ENCODE measurements at places on chromosomes 3 and 15.

- DNase-seq = no peak
Observed at GRCh38 chr3:31880020-31880419, 101.0 kb downstream of the OSBPL10 start.

- DNase-seq = peak; percentile 64
Observed at GRCh38 chr3:63655519-63655918, 3.0 kb downstream of the SNTN start.

GRCh38 chr15:79635149-79635771 lies 203.1 kb downstream of the MINAR1 start:
- DNase-seq = no peak

DNA sequence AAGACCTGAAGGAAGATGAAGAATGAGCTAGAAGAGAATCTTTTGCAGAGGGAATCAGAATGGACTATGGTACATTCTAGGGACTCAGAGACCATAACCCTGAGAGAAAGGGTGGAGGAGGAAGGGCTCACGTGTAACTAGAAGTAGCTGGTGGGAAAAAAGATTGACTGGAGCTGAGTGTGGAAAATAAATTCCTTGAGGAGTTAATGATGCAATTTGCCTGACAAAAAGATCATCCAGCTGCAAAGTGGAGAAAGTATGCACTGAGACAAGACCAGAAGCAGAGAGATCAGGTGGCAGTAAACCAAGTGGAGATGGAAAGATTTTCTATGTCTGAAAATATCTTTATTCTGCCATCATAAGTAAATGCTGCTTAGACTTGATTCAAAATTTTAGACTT lies 52.9 kb upstream of the TBL1XR1 start:
- DNase-seq = no peak

GRCh38 chr3:67302489-67302888 lies 304.4 kb downstream of the KBTBD8 start:
- DNase-seq = no peak

GRCh38 chr3:196889844-196890708 lies 22.4 kb downstream of the SENP5 start:
- peak; percentile 3 for DNase-seq

DNA sequence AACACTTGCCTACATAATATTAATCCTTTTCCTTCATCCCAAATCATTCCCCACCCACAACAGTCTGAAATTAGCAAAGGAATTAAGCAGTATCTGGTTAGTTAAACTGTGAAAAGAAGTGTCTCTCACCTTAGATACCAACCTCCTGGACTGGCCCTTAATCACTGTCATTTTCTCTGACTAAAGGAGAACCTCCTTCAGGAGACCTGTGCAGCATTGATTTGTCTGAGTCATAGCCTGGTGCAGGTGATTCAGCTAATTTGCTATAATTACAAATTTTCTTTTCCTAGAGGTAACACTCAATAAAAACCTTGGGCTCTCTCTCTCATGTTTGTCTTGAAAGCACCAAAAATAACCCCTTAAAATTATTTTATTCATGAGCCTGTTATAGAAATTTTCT lies 279.8 kb upstream of the SEMA6D start:
- no peak for DNase-seq
